Spleen (tissue), 13 donors: ENCODE measurements at places on chromosomes 1 and 21.

GRCh38 chr1:234748713-234749112 lies 138.7 kb upstream of the IRF2BP2 start:
- no peak for DNase-seq

DNA sequence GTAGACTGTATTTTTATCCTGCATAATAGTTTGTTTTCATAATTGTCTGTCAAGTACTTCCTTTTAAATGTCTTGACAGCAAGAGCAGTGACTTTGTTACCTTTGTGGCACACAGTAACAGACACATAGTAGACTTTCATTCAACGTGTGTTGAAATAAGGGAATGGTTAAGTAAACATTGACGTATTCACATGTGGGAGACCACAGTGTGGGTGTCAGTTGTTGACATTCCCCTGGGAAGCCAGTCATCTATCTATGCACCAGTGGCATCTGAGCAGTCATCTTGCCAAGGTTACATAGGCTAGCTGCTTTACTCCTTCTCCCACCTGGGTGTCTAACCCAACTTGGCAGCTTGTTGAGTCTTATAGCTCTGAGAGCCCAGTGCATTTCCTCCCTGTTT lies 1.4 kb upstream of the NUP133 start:
- DNase-seq, result no peak

DNA sequence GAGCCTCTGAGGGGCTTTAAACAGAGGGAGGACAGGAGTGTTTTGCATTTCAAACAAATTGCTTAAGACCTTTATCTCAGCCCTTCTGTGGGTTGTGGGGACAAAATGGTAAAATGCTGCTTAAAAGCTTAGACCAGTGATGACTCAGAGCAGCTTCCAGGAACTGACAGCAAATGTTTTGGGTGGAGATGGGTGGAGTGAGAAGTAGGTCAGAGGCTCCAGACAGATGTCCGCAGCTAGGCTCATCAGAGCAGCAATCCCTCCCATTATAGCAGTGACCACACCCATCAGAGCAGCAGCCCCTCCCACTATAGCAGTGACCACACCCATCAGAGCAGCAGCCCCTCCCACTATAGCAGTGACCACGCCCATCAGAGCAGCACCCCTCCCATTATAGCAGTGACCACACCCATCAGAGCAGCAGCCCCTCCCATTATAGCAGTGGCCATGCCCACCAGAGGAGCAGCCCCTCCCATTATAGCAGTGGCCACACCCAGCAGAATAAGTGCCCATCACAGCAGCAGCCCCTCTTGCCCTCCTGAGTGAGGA lies 532.2 kb downstream of the MATN1 start:
- DNase-seq, result no peak

DNA sequence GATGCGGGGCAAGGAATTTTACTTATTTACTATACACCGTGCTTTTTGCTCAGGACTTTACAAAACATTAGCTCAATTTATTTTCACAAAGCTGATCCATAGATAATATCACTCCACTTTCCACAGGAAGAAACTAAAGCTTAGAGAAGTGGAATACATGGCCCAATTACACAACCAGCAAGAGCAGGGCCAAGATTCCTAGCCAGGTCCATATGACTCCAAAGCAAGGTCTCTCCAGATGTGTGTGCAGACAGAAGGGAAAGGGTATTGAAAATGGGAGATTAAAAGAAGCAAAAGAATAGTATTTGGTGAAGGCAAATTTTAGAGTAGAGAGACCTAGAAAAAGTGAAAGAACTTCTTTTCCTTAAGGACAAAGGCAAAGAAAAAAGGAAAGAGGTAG lies 30.4 kb downstream of the RGS8 start:
- DNase-seq, result no peak

DNA sequence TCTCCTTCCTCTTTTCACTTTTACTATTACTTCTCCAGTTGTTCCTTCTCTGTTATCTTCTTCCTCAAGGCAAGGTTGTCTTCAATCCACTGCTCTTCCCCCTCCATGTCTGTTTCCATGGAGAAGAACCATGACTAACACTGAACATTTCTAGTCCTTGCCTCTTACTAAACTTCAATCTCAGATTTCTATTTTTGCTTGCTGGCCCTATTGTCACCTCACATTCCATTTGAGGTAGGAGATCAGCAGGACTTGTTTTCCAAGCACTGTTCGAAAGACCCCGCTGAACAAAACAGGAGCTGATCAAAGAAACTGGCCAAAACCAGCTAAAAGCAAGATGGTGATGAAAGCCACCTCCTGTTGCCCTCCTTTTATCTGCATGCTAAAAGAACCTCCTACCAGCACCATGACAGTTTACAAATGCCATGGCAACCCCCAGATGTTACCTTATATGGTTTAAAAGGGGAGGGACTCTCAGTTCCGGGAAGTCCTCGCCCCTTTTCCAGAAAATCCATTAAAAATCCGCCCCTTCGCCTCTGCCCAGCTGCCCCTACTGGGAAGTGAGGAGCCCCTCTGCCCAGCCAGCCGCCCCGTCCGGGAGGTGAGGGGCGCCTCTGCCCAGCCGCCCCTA lies 22.6 kb downstream of the GON4L start:
- DNase-seq, result no peak

- DNase-seq, result no peak
Observed at GRCh38 chr1:222233444-222234158, 314.3 kb downstream of the HHIPL2 start.

DNA sequence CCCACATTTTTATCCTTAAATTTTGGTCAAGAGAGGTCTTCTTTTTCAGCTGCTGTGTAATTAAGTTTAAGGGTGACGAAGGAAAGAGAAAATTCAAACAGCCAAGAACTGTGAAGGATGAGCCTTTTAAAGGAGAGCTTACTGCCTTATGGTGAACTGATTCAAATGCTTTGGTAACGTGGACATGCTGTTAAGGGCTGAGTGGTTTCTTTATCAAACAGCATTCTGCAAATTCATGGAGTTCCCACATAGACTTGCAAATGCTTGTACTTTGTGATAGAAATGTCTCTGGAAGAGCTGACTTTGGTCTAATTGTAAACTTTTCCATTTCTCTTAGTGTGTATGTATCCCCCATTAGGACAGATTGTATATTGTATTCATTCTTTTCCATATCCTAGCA lies 93.8 kb downstream of the CHD1L start:
- DNase-seq, result no peak
